ENCODE measurements at places on chromosomes 1 and 21.

DNA sequence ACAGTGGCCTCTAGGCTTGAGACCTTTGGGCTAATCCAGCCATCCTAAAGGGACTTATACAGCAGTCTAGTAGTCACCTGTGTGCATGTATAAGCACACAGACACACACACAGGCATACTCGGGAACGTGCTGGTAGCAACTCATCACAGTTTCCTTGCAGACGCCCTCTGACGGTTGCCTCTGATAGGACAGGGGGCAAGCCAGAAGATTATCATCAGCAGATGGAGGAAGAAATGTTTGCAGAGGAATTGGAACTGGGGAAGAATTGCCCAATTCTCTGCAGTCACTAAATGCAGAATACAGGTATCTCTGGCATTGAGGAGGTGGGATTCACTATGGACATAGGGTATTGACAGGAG lies 222.2 kb downstream of the C1orf94 start:
- DNase-seq, result no peak

- peak; percentile 7 for DNase-seq
These were observed 5.1 kb downstream of the TNFRSF8 start for GRCh38 chr1:12067900-12068821.

GRCh38 chr1:198519639-198520501 lies 20.6 kb downstream of the ATP6V1G3 start:
- no peak for DNase-seq

GRCh38 chr1:41607808-41608207 lies 123.3 kb upstream of the EDN2 start:
- DNase-seq, result no peak

DNA sequence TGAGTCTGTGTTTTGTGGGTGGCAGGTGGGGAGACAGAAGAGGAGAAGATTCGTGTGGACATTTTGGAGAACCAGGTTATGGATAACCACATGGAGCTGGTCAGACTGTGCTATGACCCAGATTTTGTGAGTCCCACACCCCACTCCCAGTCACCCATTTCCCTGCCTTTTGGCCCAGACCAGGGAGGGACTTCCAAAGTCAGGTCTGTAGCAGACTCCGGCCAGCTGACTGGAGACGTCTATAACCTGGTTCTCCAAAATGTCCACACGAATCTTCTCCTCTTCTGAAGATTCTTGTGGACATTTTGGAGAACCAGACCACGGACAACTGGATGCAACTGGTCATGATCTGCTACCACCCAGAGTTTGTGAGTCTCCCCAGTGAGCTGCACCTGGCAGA lies 1.6 kb downstream of the GSTM5 start:
- no peak for DNase-seq

GRCh38 chr1:12626888-12627287 lies 8.9 kb upstream of the DHRS3 start:
- no peak for DNase-seq

DNA sequence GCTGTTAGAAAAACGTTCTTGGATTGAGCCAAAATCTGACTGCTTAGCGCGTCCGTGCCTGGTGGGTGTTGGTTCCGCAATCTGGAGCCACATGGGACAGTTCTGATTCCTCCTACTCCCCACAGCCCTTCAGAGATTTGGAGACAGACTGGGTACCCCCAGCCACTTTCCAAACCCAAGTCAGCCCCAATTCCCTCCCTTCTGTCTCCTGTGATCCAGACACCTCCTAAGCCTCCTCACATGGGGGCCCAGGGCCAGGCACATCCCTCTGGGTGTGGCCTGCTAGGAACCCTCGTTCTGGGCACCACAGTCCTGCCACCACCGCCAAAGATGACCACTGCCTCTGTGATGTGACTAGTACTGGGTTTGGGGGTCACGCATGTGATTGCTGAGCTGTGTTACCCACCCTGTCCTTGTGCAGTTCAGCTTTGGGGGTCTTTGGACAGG lies 4.8 kb downstream of the PLA2G5 start:
- DNase-seq, result no peak

DNA sequence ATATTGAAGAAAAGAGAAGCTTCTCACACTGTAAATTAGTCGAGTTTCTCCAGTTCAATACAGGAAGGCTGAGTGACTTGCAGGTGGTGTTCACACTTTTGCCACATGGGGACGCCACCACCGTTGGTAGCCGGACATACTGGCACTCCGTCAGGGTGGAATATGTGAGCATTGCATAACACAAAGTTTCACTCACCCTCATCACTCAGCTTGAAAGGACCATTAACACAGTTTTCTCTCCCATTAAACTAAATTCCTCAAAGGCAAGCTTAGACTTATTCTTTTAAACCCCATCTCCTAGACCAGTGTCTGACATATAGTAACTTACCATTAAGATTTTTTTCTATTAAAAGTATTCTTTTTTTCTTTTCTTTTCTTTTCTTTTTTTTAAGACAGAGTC lies 105.3 kb upstream of the SERBP1 start:
- DNase-seq, result peak; percentile 78

DNA sequence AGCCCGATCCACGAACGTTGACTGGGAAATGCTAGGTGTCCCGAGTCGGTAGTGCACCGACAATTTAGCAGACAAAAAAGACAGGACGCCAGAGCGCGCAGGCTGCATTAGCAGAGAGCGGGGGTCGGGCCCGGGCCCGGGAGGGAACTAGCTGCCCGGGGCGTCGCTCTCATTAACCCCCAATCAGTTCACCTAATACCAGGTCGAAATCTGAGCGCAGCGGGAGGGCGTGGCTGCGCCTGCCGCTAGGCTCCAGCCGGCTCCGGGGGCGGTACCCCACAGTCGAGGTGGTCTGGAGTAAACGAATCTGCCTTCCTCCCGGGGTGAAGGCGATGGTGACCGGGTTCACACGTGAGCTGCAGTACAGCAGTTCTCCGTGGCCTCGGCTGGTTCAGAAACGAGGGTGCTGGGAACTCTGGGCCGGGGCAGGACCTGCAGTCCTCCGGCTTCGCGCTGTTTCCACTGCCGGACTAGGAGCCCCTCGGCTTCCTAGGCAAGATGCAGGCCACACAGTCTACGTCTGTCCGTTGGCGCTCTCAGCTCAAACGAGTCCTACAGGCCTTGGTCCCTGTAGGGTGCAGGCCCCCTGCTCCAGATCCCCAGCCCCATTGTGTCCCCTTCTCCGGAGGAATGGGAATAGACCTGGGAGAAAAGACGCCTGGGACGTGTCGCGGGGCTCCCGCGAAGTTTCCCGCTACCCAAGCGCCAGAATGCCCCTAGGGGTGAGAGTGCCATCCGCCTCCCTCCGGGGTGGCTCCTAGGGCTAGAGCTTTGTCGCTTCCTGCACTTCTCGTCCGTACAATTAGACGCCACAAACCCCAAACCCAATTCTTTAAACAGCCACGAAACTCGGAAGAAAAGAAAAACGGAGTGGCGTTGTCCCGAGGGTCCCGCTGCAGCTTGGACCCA lies 2.0 kb downstream of the GFI1 start:
- DNase-seq, result no peak

GRCh38 chr1:17251701-17252376 lies 2.9 kb downstream of the PADI3 start:
- DNase-seq, result no peak

GRCh38 chr1:180228648-180229482 lies 1.2 kb upstream of the LHX4 start:
- no peak for DNase-seq

DNA sequence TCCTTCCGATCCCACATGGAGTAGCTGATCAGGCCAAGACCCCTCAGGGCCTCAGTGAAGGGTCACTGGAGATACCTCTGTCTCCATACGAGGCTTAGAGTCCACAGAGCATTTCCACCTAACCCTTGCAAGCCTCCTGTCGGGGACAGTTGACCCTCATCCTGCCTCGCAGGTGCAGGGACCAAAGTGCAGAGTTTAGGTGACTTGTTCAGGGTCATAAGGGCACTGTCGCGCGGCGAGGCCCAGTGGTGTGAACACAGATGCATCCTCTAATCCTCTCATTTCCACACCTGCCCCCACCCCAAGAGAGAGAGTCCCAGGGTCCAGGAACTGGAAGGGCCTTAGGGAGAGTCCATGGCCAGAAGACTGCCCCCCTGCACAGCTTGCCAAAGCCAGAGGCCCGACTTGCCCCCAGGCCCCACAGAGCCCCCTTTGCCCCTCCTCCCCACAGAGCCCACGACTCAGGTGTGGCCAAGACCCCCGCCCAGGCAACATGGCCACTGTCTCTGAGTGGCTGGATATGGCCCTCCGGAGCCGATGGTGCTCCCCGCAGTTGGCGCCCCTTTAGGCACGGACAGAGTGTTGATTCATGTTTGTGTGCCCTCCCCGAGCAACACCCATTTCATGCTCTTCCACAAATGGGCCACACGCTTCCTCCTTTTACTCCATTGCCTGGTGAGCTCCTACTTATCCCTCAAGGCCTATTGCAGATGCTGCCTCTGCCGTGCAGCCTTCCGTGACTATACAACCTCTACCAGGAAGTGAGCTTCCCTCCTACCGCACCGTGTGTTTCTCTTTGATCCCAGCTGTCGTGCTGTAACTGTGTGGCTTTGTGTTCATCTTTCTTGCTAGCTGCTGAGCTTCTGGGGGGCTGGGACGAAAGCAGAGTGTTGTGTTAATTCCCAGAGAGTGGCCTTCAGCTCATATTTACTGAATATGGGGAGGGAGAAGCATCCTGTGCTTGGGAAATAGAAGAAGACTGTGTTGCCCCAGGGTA lies 1.7 kb downstream of the TRPM2 start:
- DNase-seq, result no peak

Data from AG09319 (cell line).